ENCODE measurements at places on chromosomes 12 and 14.
A peak's percentile ranks its signal among the peaks of the same experiment; 100 is the strongest.

DNA sequence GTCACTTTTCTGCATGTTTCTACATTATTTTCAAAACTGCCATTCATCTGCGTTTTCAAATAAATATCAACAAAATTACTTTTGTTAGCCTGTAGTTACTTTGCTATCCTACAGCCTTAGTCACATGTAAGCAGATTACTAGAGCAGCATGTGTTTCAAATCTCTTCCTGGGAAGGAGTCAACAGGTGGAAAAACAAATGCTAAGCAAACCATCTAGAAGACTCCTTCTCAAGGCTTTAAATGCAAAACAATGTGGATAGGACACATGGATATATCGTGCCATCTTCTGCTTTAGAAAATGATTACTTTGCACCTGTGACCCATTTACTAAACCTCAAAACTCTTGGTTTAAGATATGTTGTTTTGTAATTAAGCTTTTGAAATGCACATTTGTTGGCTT is 108.9 kb downstream of the SSPN start:
- no peak for DNase-seq

GRCh38 chr12:10227648-10228047 is 15.0 kb downstream of the GABARAPL1 start:
- DNase-seq, result no peak

DNA sequence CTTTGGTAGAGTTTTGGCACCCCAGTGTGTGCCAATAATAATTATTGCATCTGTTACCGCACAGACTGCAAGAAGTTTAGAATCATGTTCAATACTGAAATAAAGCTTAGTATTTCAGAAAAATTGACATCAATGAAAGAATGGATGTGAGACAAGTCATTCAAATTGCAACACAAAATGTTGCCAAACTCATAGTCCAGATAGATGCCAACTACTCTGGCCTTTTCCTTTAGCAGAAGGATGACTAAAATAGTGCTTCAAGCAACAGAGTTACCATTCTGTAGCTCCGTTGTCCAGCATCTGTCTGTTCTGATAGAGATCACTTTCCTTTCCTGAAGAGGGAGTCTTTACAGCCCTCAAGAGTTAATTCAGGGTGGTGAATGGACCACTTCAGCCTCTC is 77.5 kb downstream of the LIN7A start:
- no peak for DNase-seq

DNA sequence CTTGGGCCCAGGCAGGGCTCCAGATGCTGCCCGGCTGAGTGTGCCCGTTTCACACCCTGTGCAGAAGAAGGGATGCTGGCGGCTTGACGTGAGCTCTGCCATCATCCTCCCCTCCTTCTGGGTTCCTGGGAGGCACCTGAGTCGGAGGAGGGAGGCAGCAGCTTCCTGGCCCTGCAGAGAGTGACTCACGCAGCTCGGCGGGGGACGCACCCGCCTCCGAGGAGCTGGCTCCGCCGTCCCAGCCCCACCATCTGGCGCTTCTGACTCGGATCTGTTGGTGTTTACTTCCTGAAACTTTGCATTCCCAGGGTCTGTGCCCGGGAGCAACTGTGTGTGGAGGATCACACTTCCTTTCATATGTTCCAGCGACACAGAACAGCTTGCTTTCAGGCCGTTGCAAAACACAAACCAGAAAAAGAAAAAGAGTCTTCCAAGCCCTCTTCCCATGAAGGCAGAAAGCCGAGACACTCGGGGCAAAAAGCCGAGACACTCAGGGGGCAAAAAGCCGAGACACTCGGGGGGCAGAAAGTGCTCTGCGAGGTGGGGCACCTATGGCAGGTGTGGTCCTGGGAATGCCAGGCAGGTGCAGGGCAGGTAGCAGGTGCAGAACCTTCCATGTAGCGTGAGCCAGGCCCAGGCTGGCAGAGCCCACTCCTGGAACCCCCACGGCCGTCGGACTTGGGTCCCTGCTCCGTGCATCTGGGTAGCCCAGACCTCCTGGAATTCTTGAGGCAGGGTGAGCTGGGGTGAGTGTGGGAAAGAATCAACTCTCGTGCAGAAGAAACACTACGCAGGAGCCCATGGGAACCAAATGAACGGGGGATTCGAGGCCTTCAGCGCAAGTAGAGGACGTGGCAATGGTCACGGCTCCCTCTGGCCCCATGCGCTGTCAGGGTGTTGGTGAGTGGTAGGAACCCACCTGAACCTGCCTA is 27.6 kb upstream of the GALNT9 start:
- no peak for DNase-seq

DNA sequence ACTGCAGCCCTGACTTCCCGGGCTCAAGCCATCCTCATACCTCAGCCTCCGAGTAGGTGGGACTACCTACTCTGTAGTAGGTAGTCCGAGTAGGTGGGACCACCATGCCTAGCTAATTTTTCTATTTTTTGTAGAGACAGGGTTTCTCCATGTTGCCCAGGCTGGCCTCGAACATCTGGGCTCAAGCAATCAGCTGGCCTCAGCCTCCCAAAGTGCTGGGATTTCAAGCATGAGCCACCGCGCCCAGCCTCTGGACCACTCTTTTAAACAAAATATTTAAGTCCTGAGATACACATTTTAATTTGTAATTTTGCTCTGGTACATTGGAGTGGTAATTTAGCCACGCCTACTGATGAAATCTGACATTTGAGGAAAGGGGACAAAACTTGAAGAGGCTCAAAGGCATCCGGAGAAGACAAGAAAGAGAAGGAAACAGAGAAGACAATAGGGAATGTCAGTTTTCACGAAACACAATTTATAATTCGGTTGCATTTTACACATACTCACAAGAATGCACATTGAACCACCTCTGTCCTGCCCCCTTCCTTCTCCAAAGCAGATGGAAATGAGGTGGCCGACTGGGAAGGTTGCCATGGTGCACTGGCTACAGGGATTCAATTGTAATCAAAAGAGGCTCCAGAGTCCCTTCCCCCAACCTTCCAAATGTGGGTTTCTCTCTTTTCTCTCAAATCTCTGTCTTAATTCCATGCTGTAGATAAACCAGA is 9.7 kb upstream of the TUBA1A start:
- DNase-seq, result no peak

DNA sequence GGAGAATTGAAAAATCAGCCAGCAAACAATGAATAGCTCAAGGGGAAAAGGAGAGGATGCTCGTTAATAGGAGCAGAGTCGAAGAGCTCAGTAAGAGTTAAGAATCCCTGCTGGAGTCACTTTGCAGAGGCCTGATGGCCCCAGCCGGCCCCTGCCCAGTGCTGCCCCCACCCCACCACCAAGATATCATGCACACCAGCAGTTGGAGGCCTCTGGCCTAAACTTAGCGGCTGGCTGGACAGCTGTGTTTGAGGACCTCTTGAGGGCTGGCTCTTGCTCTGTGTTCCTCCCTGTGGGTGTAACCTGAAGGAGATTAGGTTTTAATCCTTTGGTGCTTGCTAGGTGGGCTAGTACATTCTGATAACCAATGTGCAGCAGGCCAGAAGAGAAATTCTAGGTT is 142.0 kb downstream of the PLXNC1 start:
- no peak for DNase-seq

DNA sequence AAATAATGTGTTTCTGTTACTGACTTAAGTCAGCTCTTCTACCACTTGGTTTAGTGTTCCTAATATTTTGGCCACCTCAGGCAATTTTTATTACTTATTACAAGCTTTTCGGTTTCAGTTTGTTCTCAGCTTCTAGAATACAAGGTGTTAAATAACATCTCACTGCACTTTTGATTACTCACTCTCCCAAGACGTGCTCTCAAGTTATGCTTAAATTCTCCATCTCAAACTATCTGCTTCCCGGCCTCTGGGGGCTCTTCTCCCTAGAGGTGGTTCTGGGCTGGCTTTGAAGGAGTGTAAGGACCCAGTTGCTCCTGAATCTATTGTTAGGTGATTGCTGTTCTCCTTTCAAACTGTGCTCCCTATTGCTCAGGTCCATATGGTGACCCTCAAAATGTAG is 193.9 kb upstream of the DDHD1 start:
- DNase-seq, result no peak

DNA sequence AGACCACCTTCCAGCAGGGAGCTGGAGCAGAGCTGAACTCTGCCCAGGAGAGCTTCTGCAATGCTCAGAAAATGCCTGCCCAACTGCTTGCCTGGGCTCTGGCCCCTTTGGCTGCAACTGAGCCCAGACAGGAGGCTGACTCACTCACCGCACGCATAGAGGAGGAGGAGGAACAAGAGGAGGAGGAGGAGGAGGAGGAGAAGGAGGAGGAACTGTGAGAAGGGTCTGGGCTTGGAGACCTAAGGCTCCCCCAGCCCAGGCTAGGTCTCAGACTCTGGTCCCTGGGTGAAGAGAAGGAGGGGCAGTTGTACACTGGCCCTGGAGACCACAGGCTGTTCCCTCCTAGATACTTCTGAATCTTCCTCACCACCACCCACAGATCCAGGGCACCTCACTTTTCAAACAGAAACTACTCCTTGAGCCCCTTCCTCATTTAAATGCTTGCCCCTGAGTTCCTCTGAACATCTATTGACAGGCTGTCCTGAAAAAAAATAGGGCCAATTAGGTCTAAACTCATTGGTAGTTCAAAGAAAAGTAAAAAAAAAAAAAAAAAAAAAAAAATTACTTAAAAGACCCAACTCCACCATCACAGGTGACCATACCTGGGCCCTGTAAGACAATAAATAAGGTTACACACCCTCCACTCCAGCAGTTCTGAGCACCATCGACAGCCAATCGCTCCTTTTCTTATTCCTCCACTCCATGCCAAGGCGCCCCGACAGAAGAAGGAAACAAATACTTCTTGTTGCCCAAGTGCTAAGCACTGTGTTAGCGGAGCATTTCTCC is 674 bp downstream of the VDR start:
- DNase-seq, result no peak

GRCh38 chr12:29455087-29455486 is 42.4 kb downstream of the OVCH1 start:
- DNase-seq, result no peak

DNA sequence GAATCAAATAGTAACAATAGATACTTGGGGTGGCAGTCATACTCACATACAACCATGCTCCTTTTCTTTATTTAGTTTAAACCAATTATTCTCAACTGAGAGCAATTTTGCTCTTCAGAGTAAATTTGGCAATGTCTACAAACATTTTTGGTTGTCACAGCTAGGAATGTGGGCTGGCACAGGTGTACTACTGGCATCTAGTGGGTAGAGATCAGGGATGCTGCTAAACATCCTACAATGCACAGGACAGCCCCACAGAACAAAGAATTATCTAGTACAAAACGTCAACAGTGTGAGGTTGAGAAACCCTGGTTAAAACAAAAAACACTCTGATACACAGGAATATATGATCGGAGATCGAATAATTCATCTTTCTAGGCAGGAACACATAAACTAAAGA is 186.5 kb downstream of the NELL2 start:
- no peak for DNase-seq

GRCh38 chr14:77314043-77314442 is 6.6 kb downstream of the POMT2 start:
- no peak for DNase-seq

GRCh38 chr12:120710031-120710804 is at the start of gene UNC119B:
UNC119B (plus strand) TSS chr12:120710458; CDS start chr12:120710475, 17 bp downstream.
- DNase-seq, result peak; percentile 51

DNA sequence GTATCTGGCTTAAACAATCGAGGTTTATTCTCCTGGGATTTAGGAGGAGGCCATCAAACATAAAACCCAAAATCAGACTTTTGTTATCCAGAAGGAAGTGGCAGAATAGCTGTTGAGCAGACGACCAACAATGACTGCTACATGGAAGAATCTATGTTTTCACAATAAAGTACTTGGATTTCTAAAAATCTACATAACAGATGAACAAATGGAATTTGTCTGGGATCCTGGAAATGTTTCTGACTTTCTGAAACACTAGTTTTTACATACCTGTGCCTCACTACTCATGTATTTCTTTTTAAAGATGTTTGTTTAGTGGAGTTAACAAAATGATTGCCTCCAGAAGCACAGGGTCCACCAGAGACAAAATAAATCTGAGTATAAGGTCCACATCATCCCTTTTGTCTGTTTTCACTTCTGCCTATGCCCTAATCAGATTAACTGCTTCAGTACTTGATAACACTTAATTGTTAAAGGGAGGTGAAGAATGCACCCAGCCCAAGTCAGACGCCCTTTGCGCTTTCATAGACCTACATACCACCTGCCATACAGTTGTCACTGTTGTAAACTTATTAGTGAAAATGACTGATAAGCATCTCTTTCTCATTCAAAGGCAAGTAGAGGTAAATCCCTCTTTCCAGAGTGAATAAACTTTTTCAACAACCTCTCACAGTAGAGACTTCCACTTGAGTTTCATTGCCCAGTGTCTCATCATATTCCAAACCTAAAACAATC is 164.6 kb downstream of the EGLN3 start:
- DNase-seq, result no peak

DNA sequence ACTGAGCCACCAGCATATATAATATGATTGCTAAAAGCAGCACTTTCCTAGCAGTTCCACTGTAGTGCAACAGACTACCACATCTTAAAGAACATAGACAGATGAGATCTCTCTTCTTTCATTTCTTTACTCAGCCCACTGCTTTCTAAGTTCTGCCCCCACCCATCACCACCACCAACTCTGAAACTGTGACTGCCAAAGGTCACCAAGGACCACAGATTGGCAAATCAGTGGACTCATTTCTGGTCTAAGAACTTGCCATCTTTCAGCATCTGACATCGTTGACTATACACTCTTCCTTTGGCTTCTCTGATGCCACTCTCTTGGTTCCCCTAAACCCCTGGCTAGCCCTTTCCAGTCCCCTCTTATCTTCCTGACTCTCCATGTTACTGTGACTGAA is 38.4 kb downstream of the IFNG start:
- no peak for DNase-seq

DNA sequence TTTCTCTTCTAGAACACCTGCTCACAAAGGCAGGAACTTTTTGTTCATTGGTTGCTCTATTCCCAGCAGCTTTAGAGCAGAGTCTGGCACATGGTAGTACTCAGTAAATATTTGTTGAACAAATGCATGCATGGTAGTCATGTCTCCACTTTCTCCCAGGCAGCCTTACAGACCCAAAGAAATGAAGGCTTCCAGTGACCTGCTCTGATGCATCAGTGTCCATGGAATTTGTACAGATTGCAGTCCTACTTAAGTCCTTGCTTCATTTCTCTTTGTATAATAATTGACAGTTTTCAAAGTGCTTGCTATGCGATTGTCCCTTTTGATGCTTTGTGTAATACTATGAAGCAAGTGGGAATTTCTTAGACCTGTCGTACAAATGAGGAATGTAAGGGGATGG is 119.6 kb downstream of the DERA start:
- DNase-seq, result no peak

DNA sequence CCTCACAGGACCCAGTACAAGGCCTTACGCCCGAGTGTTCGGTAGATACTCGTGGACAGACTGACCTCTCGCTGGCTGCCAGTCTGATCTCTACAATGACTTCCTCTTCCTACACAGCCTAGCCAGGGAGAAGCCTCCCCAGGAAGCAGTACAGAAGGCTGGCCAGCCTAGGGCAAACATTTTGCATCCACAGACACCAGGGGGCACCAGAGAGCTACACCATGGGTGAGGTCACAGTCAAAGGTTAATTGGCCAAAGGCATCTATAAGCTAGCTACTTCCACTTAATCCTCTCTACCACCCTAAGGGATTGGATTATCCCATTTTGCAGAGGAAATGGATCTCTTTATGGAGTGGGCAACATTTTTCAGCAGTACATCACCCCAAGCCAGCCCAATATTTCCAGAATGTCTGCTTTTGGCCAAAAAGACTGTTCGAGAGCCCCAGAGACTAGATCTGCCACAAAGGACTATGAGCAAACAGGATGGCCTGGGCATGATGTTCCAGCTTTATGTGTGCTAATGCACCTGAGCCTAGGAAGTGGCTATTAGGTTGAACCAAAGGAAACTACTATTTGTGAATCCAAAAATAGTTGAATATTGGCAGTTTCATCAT is 14.6 kb upstream of the PNMA1 start:
- peak; percentile 86 for DNase-seq

Data from stimulated activated CD8-positive, alpha-beta memory T cell treated with anti-CD3 and anti-CD28 coated beads, Interleukin-15, amount 100 ng/mL, for 1 hour (primary cell).